IPS DF 6.9 (cell line): ENCODE measurements at places on chromosomes 5 and 9.

DNA sequence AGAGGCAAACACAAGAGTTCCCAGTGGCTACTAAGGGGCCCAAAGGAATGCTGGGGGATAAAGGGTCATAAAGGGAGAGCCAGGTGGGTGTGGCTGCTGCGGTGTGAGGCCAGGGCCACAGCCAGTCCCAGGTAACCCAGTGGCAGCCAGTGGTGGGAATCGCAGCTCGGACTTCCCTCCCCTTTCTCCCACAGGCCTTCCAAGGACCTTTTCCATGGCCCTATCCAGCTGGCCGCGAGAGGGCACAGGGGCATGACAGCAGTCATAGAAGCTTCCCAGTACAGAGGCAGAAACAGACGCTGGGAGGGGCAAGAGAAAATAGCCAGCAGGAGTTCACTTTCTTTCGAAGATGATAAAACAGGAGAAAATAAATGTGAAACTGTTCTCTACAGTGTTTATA lies 257.6 kb downstream of the SEMA5A start:
- no peaks in the 10 kb centered on the region for H3K4me1 ChIP-seq
- no peak for DNase-seq
- no peaks in the 10 kb centered on the region for H3K27me3 ChIP-seq
- H3K36me3 ChIP-seq = no peaks in the 10 kb centered on the region
- no peak overlapping the region for H3K4me3 ChIP-seq

DNA sequence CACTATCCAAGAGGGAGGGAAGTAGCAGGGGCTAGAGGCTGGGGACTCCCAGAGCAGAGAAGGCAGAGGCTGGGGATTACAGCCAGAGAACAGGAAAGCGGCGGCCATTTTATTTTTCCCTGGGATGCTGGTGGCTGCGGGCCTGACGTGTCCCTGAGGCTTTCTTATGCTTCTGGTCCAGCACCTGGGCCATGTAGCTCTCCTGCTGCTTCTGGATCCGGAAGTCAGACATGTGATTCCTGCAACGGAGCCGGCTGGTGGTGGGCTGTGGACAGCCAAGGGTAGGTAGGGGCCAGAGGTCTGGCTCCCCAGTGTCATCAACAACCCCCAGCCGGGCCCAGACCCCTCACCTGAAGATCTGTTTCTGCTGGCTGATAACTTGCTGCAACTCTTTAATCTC lies 1.8 kb upstream of the PROB1 start:
- no peak overlapping the region for H3K27ac ChIP-seq
- peaks cover 8% of the 10 kb centered on the region; the same call in 1 of the 2 replicates for H3K36me3 ChIP-seq
- peaks cover 10% of the 10 kb centered on the region; the same call in 1 of the 2 replicates for H3K27me3 ChIP-seq
- H3K4me3 ChIP-seq = no peak overlapping the region

DNA sequence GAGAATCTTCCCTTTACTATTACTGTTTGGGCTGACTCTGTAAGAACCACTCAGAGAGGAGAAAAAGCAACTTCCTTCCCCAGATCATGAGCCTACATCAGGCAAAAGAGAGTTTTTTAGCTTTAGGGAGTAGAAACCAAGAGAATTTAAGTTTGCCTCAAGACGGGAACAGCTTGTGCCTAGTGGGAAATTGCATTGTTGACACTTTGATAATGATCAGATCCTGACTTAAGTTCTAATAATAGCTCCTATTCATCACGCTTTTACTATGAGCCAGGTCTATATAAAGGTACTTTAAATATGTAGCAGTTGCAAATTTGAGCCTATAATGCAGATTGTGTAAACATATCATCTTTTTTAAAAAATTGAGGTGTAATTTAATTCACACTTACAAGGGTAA lies 298.2 kb downstream of the MAN2A1 start:
- no peaks in the 10 kb centered on the region for H3K4me1 ChIP-seq
- no peak overlapping the region for H3K4me3 ChIP-seq
- no peaks in the 10 kb centered on the region for H3K27me3 ChIP-seq
- DNase-seq = no peak

DNA sequence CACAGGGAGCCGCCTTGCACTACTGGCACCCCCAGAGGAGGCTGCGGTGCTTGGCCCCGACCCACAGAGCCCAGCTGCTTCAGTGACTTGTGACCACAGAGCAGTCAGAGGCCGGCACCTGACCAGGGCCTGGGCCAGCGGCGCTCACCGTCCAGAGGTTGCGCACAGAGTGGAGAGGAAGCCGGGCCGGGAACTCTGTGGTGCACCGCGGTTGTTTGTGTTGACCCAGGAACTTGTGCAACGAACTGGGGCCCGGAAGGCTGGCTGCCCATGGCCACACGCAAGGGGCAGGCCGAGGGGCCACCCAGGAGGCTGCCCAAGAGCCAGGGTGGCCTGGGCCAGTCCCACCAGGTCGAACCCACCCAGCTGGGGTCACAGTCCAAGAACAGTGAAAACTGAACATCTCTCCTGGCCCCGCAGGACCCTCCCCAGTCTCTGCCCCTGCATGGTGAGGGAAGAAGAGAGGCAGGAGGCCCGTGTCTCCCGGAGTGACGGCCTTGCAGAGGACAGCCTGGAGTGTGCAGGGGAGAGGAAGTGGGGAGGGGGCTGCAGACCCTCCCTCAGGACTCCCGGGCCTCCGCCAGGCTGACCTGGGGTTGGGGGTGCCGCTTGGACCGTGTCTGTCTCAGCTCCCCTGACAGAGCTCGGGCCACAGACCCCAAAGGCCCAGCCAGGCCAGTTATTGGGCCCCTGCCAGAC lies 42.8 kb upstream of the EGFL7 start:
- H3K27me3 ChIP-seq = no peaks in the 10 kb centered on the region
- no peak overlapping the region for H3K27ac ChIP-seq
- no peak overlapping the region for H3K4me3 ChIP-seq
- H3K36me3 ChIP-seq = no peaks in the 10 kb centered on the region
- H3K4me1 ChIP-seq = peaks cover 1% of the 10 kb centered on the region

- H3K36me3 ChIP-seq = no peaks in the 10 kb centered on the region
- H3K4me3 ChIP-seq = no peak overlapping the region
- no peaks in the 10 kb centered on the region for H3K27me3 ChIP-seq
- no peaks in the 10 kb centered on the region for H3K4me1 ChIP-seq
These were observed 22.9 kb downstream of the SLC22A5 start for GRCh38 chr5:132392411-132392810.

DNA sequence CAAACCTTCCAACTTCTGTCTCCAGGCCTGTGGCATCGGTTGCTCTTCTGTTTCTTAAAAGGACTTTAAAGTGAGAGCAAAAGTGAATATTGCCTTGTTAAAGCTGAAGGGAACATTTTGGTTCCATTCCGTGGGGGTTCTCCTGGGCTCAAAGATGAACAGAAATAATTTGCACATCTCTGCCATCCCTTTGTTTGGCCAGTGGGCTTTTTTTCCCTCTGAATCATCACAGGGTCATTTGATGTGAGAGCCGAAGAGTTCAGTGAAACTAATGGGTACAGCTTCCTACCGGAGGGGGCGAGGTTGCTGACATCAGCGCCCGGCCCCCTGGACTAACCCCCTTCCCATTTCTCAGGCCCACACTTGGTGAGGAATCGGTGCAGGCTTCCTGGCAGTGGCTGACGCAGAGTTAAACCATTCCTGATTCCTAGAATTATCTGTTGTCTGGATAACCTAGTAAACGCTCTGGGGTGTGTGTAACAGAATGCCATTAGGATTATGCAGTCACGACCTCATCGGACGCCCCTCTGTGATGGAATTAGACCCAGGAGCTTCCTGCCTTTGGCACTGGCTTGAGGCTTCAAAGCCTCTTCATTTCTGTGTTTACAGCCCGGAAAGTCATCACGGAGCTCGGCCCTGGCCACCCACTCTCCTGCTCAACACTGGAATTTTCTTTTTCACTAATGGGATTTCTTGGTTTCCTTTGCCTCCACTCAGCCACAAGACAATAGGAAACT lies 61.6 kb upstream of the RPL26L1 start:
- no peak overlapping the region for H3K4me3 ChIP-seq
- no peak overlapping the region for H3K27ac ChIP-seq
- no peak for DNase-seq
- H3K27me3 ChIP-seq = no peaks in the 10 kb centered on the region
- 0 out of 2 replicates have a peak, but pooled peaks cover 1% of the 10 kb centered on the region for H3K4me1 ChIP-seq
- peaks cover 11% of the 10 kb centered on the region for H3K36me3 ChIP-seq

DNA sequence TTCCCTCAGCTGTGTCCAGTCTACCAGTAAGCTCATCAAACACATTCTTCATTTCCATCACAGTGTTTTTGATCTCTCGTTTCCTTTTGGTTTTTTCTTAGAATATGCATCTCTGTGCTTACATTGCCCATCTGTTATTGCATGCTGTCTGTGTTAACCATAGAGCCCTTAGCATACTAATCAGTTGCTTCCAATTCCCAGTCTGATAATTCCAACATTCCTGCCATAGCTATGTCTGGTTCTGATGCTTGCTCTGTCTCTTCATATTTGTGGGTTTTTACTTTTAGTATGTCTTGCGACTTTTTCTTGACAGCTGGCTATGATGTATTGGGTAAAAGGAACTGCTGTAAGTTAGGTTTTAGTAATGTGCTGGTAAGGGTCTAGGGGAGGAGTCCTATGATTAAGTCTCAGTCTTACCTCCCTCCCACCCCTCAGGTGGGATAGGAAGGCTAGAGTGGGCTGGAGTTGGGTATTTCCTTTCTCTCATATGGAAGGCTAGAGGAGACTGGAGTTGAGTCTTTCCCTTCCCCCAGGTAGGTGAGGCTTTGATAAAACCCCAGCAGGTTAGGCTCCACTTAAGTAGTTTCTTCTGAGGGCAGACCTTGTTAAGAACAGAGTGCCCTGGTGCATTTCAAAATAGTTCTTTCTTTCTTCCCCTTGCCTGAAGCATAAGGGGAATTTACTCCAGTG lies 99.1 kb upstream of the RASGRF2 start:
- H3K27me3 ChIP-seq = no peaks in the 10 kb centered on the region
- H3K4me3 ChIP-seq = no peak overlapping the region
- no peaks in the 10 kb centered on the region for H3K36me3 ChIP-seq
- H3K27ac ChIP-seq = no peak overlapping the region
- peaks cover 1% of the 10 kb centered on the region; the same call in 1 of the 2 replicates for H3K4me1 ChIP-seq

DNA sequence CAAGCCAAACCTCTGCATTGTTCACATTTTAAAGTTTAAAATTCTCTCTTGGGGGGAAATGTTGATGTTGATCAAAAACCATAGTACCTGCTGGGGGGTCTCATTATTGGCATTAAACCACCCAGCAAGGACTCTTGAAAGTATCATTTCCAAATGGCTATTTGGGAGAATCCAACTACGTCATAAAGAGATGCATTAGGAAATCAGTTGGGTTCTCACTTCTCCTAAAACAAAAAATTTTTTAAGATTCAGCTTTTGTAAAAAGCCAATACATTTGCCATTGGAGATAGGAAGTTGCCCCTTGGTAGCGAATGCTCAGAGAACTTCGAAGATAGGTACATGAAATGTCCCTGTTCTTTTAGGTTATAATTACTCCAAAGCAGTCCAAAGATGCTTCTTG lies 96.4 kb downstream of the GNAQ start:
- H3K4me3 ChIP-seq = no peak overlapping the region
- no peaks in the 10 kb centered on the region for H3K4me1 ChIP-seq
- H3K36me3 ChIP-seq = no peaks in the 10 kb centered on the region
- no peaks in the 10 kb centered on the region for H3K27me3 ChIP-seq
- H3K27ac ChIP-seq = no peak overlapping the region
- DNase-seq = no peak

GRCh38 chr5:141668601-141669265 lies 13.3 kb downstream of the ARAP3 start:
- no peak for DNase-seq
- no peak overlapping the region for H3K27ac ChIP-seq
- H3K4me3 ChIP-seq = no peak overlapping the region
- H3K27me3 ChIP-seq = no peaks in the 10 kb centered on the region
- H3K4me1 ChIP-seq = no peaks in the 10 kb centered on the region

GRCh38 chr9:70412832-70413463 lies 1.5 kb downstream of the KLF9 start:
- peaks cover 5% of the 10 kb centered on the region; the same call in 1 of the 2 replicates for H3K4me1 ChIP-seq
- no peak overlapping the region for H3K27ac ChIP-seq
- H3K4me3 ChIP-seq = peak overlapping the region; percentile 62; the same call in 1 of the 2 replicates
- H3K27me3 ChIP-seq = peaks cover 11% of the 10 kb centered on the region
- H3K36me3 ChIP-seq = no peaks in the 10 kb centered on the region

- no peaks in the 10 kb centered on the region for H3K27me3 ChIP-seq
- no peak for DNase-seq
- H3K4me1 ChIP-seq = 0 out of 2 replicates have a peak, but pooled peaks cover 4% of the 10 kb centered on the region
- no peaks in the 10 kb centered on the region for H3K36me3 ChIP-seq
- H3K27ac ChIP-seq = no peak overlapping the region
These were observed 335.2 kb downstream of the CWC27 start for GRCh38 chr5:65103756-65104440.

GRCh38 chr5:87229780-87230179 lies 37.9 kb upstream of the RASA1 start:
- H3K27me3 ChIP-seq = no peaks in the 10 kb centered on the region

DNA sequence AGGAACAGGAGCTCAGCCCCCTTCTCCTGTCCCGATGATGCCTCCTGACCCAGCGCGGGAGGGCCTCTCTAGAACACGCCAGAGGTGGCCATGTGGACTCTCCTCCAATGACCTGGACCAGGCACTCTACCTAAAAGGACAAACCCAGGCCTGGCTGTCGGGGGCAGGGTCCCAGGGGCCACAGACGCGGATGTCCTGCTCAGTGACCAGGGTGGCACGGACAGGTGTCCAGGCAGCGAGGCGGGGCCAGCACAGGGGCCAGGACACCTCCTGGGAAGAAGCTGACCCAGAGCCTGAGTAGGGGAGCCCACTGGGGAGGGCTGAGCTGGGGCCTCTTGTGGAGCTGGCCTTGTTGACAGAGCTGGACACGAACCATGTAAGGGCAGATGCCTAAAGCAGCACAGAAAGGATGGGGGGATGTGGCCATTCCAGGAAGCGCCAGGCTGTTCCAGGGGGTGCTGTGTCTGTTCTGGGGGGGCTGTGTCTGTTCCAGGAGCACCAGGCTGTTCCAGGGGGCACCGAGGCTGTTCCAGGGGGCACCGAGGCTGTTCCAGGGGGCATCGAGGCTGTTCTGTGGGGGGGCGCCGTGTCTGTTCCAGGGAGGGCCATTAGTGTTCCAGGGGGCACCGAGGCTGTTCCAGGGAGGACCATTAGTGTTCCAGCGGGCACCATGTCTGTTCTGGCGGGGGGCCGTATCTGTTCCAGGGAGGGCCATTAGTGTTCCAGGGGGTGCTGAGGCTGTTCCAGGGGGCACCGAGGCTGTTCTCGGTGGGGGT lies 30.5 kb downstream of the EXD3 start:
- no peak overlapping the region for H3K4me3 ChIP-seq
- H3K36me3 ChIP-seq = no peaks in the 10 kb centered on the region; the same call in 1 of the 2 replicates
- H3K27me3 ChIP-seq = no peaks in the 10 kb centered on the region

GRCh38 chr5:167561796-167562195 lies 729.6 kb upstream of the WWC1 start:
- no peak for DNase-seq
- no peak overlapping the region for H3K4me3 ChIP-seq

- no peak overlapping the region for H3K27ac ChIP-seq
- no peak overlapping the region for H3K4me3 ChIP-seq
- H3K27me3 ChIP-seq = no peaks in the 10 kb centered on the region
These were observed 13.4 kb upstream of the EXOC3 start for GRCh38 chr5:429453-430188.

GRCh38 chr9:130988905-130989304 lies 20.1 kb upstream of the LAMC3 start:
- H3K4me3 ChIP-seq = no peak overlapping the region
- H3K27ac ChIP-seq = no peak overlapping the region
- no peaks in the 10 kb centered on the region for H3K36me3 ChIP-seq
